ENCODE measurements at places on chromosomes 6 and 20.

DNA sequence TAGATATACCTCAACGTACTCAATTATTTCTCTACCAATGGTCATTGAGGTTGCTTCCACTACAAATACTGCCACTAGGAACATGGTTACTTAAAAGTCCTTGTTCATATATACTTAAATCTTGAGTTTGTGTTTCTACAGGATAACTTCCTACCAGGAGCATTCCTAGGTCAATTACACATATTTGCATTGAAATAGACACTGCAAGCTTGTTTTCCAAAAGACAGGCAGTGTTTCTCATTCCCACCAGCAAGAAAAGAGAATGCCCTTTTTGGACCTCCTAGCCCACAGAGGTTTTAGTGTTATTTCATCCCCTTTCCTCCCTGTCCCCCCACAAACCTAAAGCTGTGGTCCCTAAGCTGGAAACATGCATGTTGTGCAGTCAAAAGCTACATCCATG, 177.3 kb downstream of the ID4 start:
- H3K4me1 ChIP-seq, result no peaks in the 10 kb centered on the region
- H3K36me3 ChIP-seq, result no peaks in the 10 kb centered on the region
- no peak for DNase-seq
- H3K4me3 ChIP-seq, result no peak overlapping the region
- no peak overlapping the region for H3K27ac ChIP-seq

- no peak overlapping the region for H3K4me3 ChIP-seq
- no peak overlapping the region for H3K27ac ChIP-seq
- H3K27me3 ChIP-seq, result no peaks in the 10 kb centered on the region
- H3K4me1 ChIP-seq, result no peaks in the 10 kb centered on the region
- no peak for DNase-seq
Observed at GRCh38 chr6:126026001-126026400, 39.7 kb downstream of the TRMT11 start.

DNA sequence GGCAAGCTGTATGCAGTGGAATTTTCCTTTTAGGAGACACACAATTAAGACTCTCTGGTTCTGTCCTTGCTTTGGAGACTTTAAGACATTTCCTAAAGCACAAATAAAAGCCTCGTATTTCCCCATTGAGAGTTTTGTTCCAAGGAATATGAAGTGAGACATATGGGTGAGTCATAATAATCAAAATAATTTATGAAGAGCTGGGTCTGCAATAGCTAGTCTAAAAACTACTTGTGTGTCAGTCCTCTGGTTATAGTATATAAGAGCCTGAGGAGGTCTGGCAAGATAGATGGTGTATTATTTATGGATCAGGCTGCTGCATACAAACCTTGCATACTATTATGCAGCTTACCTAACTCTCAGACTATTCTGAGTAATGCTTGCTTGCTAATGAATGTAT, 142.6 kb downstream of the ADGRG6 start:
- H3K27me3 ChIP-seq, result no peaks in the 10 kb centered on the region
- H3K4me3 ChIP-seq, result no peak overlapping the region
- no peaks in the 10 kb centered on the region for H3K4me1 ChIP-seq
- no peak overlapping the region for H3K27ac ChIP-seq
- H3K36me3 ChIP-seq, result no peaks in the 10 kb centered on the region
- no peak for DNase-seq

DNA sequence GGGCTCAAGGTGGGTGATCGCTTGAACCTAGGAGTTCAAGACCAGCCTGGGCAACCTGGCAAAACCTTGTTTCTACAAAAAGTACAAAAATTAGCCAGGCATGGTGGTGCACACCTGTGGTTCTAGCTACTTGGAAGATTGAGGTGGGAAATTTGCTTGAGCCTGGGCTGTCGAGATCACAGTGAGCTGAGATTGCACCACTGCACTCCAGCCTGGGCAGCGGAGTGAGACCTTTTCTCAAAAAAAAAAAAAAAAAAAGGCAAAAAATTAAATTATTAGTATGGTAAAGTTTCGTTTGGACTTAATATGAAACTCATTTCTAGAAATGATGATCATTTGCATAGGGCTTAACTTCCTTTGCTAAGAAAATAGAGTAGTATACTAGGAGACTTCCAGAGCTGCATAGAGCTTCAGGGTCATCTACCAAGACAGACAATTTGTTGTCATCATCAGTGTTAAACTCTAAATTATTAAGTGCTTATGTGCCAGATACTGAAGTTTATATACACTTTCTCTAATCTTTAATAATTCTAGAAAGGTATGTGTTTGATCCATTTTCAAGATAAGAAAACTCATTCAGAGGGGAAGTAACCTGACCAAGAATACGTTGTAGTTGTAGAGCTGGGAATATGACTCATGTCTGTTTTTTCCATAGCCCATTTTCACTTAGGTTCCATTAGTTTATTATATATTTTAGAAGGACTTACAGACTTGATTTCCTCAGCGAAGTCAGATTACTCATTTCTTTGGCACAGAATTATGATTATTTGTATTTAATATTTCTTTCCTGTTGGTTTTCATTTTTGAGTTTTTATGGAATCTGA, 84.5 kb downstream of the SLC16A10 start:
- H3K36me3 ChIP-seq, result no peaks in the 10 kb centered on the region
- H3K4me1 ChIP-seq, result no peaks in the 10 kb centered on the region
- H3K27ac ChIP-seq, result no peak overlapping the region

- H3K4me1 ChIP-seq, result no peaks in the 10 kb centered on the region
- H3K4me3 ChIP-seq, result no peak overlapping the region
- H3K27me3 ChIP-seq, result no peaks in the 10 kb centered on the region
- no peak for DNase-seq
Observed at GRCh38 chr6:135256866-135257265, 75.8 kb downstream of the MYB start.

All from tibial artery (tissue), 4 donors.